Diencephalon (tissue), 1 donor: ENCODE measurements at places on chromosomes 5 and 9. TPM values are rescaled to one million over a fixed set of nuclear protein-coding genes. Genes with fewer than 3 reads are reported as not detected.

SLIT3 gene
- total RNA-seq = 7.6 TPM

ZFAND5 gene
- 189 TPM for total RNA-seq

SLC6A7 gene
- total RNA-seq = 20.5 TPM

LTC4S gene
- total RNA-seq = 2.1 TPM

DOCK2 gene
- total RNA-seq = 8.1 TPM

PDCD1LG2 gene
- total RNA-seq = 0.23 TPM

AP3S1 gene
- 152 TPM for total RNA-seq
